Fibroblast of skin of scalp (primary cell): ENCODE measurements at places on chromosomes 11 and 22.

GRCh38 chr11:16881766-16882165, 132.4 kb downstream of the PLEKHA7 start:
- no peak for DNase-seq

- no peak for DNase-seq
These were observed 8.9 kb downstream of the HPS4 start for GRCh38 chr22:26474682-26475081.

DNA sequence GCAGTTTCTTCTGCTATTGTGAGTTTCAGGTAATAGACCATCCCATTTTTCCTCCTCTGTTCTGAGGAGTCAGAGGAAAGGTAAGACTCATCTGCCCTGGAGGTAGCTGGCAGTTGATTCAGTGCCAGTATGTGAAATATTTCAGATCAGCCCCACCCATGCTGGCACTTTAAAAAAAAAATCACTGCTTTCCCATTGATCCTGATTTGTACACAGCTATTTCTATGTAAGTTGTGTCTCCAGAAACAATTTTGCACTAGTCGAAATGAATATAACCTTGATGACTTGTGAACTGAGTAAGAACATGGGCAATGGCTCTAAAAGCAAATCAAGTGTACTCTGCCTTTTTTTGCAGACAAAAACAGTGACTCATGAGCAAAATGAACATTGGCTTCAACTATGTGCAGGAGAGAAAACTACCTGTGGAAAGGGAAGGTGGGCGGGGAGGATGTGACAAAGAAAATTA, 82.0 kb upstream of the OR5AK2 start:
- DNase-seq, result no peak

DNA sequence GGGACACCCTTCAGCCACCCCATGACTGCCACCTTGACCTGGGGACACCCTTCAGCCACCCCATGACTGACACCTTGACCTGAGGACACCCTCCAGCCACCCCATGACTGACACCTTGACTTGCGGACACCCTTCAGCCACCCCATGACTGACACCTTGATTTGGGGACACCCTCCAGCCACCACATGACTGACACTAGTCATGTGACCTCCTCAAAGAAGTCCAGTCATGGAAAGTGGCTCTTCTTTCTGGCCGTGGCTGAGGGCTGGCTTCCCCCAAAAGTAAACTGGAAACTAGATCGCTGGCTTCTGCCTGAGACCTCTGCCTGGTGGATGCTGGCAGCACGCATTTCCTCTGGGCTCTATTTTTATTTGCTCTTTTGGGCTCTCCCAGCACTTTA, 28.4 kb downstream of the ARFGAP2 start:
- no peak for DNase-seq

- DNase-seq, result no peak
These were observed 359.1 kb downstream of the LUZP2 start for GRCh38 chr11:24855951-24856350.

GRCh38 chr11:62850911-62851806, 11.8 kb upstream of the WDR74 start:
- DNase-seq, result no peak

- peak; percentile 51 for DNase-seq
These were observed 24.5 kb upstream of the RAG2 start for GRCh38 chr11:36622431-36623136.

DNA sequence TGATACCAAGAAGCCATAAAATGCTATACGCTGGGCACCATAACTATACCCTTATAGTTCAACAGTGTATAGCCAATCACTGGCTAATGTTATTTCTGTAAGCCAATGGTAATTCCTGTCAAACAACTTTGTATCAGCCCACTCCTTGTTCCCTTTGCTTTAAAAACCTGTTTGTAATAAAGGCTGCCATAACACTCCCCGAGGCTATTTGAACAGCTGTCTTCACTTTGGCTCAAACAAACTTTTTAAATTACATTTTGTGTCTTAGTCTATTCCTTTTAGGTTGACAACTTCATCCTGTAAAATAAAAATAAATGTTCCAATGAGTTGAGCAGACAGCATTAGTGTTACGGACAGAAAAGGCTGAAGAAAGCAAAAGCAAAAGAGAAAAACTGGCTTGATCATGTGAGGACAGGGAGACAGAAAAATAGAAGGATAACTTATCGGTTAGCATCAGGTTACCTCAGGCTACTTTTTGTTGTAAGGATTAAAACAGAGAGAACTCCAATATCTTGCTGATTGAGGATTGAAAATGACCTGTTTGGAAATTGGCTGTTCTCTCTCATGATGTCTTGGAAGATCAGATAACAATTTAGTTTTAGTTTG, 95.0 kb downstream of the AASDHPPT start:
- peak; percentile 32 for DNase-seq

DNA sequence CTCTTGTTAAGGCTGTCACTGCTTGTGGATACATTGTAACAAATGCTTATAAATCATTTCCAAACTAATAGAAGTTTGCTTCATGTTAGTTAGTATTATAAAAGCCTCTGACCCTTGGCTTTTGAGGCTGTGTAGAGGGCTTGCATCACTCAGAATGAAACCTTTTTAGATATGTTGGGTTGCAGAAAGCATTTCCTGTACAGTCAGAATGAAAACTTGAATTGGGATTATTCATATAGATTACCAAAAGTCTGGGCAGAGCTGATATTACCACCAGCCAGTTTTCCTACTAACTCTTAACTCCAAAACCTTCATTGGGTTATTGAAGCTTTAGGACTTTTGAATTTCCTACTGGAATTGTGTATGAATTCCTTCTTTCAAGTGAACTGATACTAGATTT, 12.0 kb downstream of the KMT2A start:
- peak; percentile 34 for DNase-seq

- DNase-seq, result no peak
These were observed 167.1 kb upstream of the TTC12 start for GRCh38 chr11:113147249-113147648.

- peak; percentile 74 for DNase-seq
These were observed 119.9 kb upstream of the RASSF10 start for GRCh38 chr11:12889243-12889642.

DNA sequence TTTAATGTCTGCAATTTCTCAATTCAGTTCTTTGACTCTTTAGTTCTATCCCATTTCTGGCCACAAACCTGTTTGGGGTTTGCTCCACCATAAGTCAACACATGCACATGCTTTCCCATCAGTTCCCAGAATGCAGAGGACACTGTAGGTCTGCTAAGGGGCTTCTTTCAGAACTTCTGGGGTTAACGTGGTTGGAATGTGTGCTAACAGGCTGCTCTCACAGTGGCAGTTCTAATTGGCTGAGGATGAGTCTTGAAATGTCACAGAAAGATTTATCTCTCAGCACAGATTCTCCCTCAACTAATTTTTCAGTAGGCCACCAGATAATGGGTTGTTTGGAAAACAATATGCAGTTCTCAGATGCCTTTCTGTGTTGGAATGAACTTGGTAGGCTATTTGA, 703.4 kb downstream of the NTM start:
- DNase-seq, result no peak

- DNase-seq, result no peak
These were observed 306.1 kb downstream of the C11orf87 start for GRCh38 chr11:109728056-109728455.

- DNase-seq, result peak; percentile 68
These were observed 1089.3 kb downstream of the FAM181B start for GRCh38 chr11:81644239-81644840.

DNA sequence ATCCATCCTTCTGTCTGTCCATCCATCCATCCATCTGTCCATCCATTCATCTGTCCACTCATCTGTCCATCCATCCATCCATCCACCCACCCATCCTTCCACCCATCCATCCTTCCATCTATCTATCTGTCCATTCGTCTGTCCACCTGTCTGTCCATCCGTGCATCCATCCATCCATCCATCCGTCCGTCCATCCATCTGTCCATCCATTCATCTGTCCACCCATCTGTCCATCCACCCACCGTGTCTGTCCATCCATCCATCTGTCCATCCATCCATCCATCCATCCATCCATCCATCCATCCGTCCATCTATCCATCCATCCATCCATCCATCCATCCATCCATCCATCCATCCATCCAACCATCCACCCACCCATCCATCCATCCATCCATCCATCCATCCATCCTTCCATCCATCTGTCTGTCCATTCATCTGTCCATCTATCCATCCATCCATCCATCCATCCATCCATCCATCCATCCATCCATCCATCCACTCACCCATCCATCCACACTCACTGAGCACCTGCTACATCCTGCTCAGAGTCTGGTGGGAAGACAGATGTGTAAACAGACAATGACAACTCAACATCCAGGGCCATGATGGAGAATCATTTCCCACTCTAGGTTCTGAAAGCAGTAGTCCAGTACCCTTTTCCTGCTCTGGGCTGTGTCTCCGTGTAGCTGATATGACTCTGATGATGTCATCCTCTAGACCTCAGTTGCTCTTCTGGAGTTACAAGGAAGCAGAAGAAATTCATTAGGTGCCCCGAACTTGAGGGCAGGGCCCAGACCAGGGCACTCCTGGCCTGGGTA, 30.8 kb upstream of the MYEOV start:
- DNase-seq, result no peak

DNA sequence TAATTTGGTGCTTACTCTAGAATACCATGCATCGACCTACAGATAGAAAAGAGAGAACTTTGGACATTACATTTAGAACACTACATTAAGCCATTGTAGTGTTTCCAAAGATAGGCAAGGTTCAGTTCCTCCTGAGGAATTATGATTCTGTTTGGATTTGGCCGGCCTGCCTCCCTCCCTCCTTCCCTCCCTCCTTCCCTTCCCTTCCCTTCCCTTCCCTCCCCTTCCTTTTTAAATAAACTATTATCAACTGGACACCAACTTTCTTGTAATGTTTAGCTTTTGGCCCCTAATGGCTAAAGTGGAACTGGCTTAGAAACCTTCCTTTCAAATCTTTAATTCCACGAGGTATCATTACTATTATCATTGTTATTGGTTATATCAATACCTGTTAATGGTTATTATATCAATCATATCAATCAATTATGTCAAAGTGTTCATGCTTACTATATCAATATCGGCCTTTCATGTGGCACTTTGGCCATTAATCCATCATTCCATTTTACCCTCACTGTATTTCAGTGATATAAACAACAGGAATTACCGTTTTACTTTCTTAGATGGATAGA, 60.4 kb downstream of the TECTA start:
- no peak for DNase-seq

DNA sequence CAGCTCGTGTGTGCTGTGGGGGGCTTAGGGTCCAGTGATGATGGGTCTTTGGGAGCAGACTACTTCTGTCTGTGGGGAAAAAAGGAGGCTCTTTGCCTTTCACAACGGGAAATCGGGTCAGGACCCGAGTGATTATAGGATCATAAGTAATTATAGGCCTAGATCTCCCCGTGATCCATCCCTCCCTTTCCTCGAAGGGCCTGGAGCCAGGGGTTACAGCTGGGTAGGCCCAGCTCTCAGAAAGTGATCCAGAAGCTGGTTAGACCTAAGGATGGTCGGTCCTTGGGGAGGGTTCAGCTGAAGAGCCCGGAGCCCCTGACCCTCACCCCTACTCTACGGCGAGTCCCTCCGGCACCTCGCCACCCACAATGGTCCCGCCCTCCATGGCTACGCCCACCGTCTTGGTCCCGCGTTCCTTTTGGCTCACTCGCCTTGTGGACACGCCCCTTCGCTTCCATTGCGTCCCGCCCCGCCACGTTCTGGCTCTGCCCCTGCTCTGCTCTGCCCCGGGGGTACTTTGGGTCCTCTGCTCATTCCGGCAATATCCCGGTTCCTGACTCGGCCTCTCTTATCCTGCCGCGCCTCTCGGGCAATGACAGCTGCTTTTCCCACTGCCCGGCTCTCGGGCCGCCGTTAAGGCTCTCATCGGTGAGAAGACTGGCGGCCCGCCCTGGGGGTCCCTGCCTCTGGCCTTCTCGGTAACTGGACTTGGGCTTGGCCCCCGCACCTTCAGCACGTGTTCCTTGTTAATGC, 5.0 kb downstream of the IGSF22 start:
- peak; percentile 79 for DNase-seq

GRCh38 chr11:44988111-44988510, 37.4 kb upstream of the TP53I11 start:
- DNase-seq, result no peak

- DNase-seq, result no peak
These were observed 8.8 kb downstream of the FOXRED2 start for GRCh38 chr22:36497910-36498665.

DNA sequence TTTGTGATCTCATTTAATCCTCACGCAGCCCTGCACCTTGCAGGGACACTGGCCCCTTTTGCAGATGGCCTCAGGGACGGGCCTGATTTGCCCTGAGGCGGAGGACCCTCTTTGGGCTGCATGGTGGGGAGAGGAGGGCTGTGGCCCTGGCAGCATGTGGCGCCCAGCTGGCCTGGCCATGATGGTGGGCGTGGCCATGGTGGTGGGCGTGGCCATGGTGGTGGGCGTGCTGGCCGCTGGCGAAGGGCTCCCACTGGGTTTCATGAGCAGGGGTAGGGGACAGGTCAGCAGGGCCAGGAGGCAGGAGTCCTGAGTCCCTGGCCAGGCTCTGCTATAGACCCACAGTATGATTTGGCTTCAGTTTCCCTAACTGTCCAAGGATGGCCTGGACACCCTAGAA, 13.1 kb downstream of the WNT11 start:
- no peak for DNase-seq

- DNase-seq, result no peak
These were observed 15.4 kb upstream of the HYLS1 start for GRCh38 chr11:125872138-125872491.

GRCh38 chr11:10866893-10867331, 9.1 kb upstream of the ZBED5 start:
- DNase-seq, result peak; percentile 57

- DNase-seq, result peak; percentile 47
These were observed 98.3 kb upstream of the CHRM4 start for GRCh38 chr11:46489656-46490560.

GRCh38 chr11:26994631-26995095, 751 bp downstream of the FIBIN start:
- no peak for DNase-seq

- DNase-seq, result peak; percentile 62
These were observed 131.1 kb downstream of the RASSF10 start for GRCh38 chr11:13140028-13140870.

DNA sequence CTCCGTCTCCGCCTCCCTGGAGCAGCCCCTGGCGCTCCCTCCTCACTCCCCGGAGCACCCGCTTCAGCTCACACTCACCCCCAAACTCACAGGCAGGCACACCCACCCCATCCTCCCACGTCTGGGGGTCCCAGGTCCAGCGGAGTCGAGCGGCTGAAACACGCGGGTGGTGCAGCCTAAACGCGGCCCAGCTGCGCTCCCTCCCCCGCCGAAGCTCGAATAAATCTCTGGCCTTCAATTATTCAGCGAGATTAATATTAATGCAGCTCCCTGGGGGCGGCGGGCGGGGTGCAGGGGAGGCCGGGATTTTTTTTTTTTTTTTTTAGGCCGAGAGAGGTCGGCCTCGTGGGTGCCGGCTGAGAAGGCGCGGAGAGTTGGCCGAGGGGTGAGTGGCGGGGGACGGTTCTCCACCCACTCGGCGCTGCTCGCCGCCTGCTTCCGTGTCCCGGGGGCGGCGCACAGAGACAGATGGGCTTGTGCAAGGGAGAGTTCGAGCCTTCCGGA, 524 bp upstream of the SLC1A2 start:
- DNase-seq, result no peak

- peak; percentile 60 for DNase-seq
These were observed 981.6 kb upstream of the FAT3 start for GRCh38 chr11:91243051-91243450.

- DNase-seq, result no peak
These were observed 447.5 kb upstream of the KIRREL3 start for GRCh38 chr11:127448101-127448500.
